NCI-H1694 (cell line): ENCODE measurements at places on chromosomes 13 and 19.

DNA sequence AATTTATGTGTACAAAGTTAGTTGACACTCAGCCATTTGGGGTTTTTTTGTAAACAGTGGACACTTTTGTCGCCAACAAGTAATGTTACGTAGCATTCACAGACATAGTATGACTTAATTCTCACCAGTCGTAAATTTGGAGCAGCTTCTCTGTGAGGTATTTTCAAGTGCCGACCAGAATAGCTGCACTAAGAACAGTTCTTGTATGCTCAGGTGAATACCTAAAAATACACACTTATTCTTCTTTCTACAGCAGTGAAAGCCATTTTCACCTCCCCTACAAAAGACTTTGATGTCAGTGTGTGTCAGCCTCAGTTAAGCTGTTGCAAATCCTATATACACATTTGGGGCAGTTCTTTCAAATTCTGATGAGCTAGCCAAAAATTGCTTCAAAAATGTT is 206.5 kb downstream of the ENOX1 start:
- no peak for DNase-seq

DNA sequence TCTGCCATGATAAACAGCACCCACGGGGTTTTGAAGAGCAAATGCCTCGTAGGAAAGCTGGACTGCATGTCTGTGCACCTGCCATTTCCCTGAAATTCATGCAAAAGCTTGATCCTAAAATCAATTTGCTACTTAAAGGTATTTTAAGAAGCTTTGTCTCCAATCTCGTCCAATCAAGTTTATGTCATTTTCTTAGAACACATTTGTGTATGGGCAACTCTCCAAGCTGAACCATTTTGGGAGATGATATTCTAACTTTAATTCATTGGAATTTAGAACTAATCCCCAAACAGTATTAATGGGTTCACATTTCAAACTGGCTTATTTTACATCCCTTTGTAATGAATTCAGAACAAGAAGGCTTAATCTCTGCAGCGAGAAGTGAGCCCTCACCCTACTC is 822 bp downstream of the ADPRHL1 start:
- no peak for DNase-seq

DNA sequence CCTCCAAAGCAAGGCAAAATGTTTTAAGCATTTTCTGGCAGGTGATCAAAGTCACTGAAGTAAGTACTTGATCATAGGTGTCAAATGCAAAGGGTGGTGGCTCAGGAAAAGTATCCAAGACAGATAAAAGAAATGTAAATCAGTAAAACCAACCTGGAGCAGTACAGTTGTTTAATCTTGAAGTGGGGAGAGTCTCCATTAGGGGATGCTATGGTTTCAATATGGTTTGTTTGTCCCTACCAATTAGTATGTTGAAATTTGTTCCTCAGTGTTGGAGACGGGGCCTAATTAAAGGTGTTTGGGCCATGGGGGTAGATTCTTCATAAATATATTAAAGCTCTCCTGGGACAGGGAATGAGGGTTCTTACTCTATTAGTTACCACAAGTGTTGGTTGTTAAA is 1781.7 kb upstream of the PRR20A start:
- DNase-seq: no peak

GRCh38 chr13:40981361-40981760 is 37.8 kb downstream of the ELF1 start:
- no peak for DNase-seq

- no peak for DNase-seq
Measured at GRCh38 chr13:49319951-49320350, 72.2 kb downstream of the CDADC1 start.

- DNase-seq: no peak
Measured at GRCh38 chr13:23392313-23392712, 41.2 kb downstream of the SACS start.

- DNase-seq: no peak
Measured at GRCh38 chr19:13795595-13796300, 505 bp downstream of the ZSWIM4 start.

GRCh38 chr19:49391581-49392399 is 3.7 kb downstream of the KASH5 start:
- peak; percentile 75 for DNase-seq

- no peak for DNase-seq
Measured at GRCh38 chr13:27065582-27065981, 106.0 kb downstream of the USP12 start.

GRCh38 chr13:31055589-31055988 is 106.1 kb downstream of the HSPH1 start:
- DNase-seq: no peak

DNA sequence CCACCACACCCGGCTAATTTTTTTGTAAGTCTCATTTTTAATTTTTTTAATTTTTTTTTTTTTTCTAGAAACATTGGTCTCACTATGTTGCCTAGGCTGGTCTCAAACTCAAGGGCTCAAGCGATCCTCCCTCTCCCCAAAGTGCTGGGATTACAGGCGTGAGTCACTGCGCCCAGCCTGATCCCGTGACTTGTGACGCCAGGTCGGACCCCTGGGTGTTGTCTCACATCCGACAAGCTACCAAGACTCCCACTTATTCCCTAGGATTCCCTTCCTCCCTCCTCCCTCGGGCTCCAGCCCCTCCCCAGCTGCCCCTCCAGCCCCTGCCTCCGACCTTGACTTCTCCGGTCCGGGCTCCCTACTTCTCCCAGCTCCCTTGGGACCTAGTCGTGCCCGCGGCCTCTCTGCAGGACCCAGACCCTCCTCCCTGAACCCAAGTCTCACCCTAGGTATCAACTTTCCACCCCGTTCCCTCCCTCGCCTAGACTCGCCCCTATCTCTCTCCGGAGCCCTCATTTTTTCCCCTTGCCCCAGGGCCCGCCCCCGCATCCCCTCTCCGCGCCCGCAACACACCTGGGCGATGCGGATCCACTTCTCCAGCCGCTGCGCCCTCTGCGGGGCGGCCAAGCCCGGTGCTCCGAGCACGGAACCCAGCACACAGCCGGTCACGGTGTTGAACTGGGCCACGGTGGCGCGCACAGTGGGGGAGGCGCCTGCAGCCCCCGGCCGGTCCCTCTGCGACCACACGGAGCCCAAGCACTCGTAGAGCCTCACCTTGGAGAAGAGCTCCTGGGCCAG is 13.1 kb downstream of the RGL3 start:
- no peak for DNase-seq

GRCh38 chr13:98503175-98504028 is 73.5 kb downstream of the STK24 start:
- no peak for DNase-seq
